GM23338 (cell line): ENCODE measurements at places on chromosomes 11 and 22. TPM values are rescaled to one million over a fixed set of nuclear protein-coding genes. Genes with fewer than 3 reads are reported as not detected.

PKDREJ gene
- 0.03 TPM in 1 of 2 replicates, not detected in the other for polyA plus RNA-seq

DBX1 gene
- 0.16 TPM in 1 of 2 replicates, not detected in the other for polyA plus RNA-seq

RAB36 gene
- polyA plus RNA-seq, result 0.43 and 0.58 TPM in 2 replicates

SMIM38 gene
- polyA plus RNA-seq, result not detected in 2 replicates

TMPRSS4 gene
- polyA plus RNA-seq, result 0.35 and 0.58 TPM in 2 replicates

MIOX gene
- polyA plus RNA-seq, result not detected in 2 replicates

RIMBP3C gene
- 0.03 TPM in 1 of 2 replicates, not detected in the other for polyA plus RNA-seq

MIAT gene
- 8.2 and 10.0 TPM in 2 replicates for polyA plus RNA-seq

LZTR1 gene
- polyA plus RNA-seq, result 7.7 and 9.2 TPM in 2 replicates

LRFN4 gene
- 9.8 and 11.1 TPM in 2 replicates for polyA plus RNA-seq

CABP2 gene
- polyA plus RNA-seq, result not detected in 2 replicates

IRAG1 gene
- 1.5 and 2.7 TPM in 2 replicates for polyA plus RNA-seq

TRIM49B gene
- polyA plus RNA-seq, result 0.21 TPM in 1 of 2 replicates, not detected in the other

CYTH4 gene
- polyA plus RNA-seq, result not detected in 2 replicates

RANGAP1 gene
- 54.2 and 54.7 TPM in 2 replicates for polyA plus RNA-seq

SLC15A3 gene
- 14.2 and 16.7 TPM in 2 replicates for polyA plus RNA-seq

ROBO3 gene
- 21.0 and 21.4 TPM in 2 replicates for polyA plus RNA-seq

GLB1L2 gene
- 2.9 and 3.3 TPM in 2 replicates for polyA plus RNA-seq

CDC42EP2 gene
- polyA plus RNA-seq, result 16.1 and 18.2 TPM in 2 replicates

OR2AG2 gene
- 0.11 and 0.26 TPM in 2 replicates for polyA plus RNA-seq

NAALAD2 gene
- polyA plus RNA-seq, result 3.1 and 3.4 TPM in 2 replicates

MMP7 gene
- polyA plus RNA-seq, result not detected in 2 replicates

RAC2 gene
- polyA plus RNA-seq, result 2.4 and 3.1 TPM in 2 replicates

COPB1 gene
- 39.6 and 42.3 TPM in 2 replicates for polyA plus RNA-seq

ISX gene
- not detected in 2 replicates for polyA plus RNA-seq

MYOD1 gene
- not detected in 2 replicates for polyA plus RNA-seq

GALNT18 gene
- 3.2 and 4.3 TPM in 2 replicates for polyA plus RNA-seq

SMTNL1 gene
- polyA plus RNA-seq, result 0.14 and 0.70 TPM in 2 replicates

NTM gene
- 10.6 and 12.3 TPM in 2 replicates for polyA plus RNA-seq

SEC14L6 gene
- 0.50 and 0.84 TPM in 2 replicates for polyA plus RNA-seq

SCN4B gene
- polyA plus RNA-seq, result 0.16 and 0.45 TPM in 2 replicates
